Activated CD4-positive, alpha-beta T cell treated with anti-CD3 and anti-CD28 coated beads, Interleukin-2, amount 10 ng/mL, durations not matched to agents 24 days and 14 days (primary cell): ENCODE measurements at places on chromosomes 5 and 9. TPM values are rescaled to one million over a fixed set of nuclear protein-coding genes. Genes with fewer than 3 reads are reported as not detected.

DNA sequence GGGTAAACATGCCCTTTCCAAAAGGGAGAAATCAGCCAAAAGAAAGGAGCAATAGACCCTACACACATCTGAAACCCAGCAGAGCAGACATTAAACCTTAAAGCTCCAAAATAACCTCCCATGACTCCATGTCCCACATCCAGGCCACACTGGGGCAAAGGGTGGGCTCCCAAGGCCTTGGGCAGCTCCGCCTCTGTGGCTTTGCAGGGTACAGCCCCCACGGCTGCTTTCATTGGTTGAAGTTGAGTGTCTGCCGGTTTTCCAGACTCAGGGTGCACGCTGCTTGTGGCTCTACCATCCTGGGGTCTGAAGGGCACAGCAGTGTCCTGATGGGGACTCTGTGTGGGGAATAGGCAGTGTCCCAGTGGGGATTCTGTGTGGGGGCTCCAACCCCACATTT, 146.5 kb downstream of the ZDHHC21 start:
- no peak overlapping the region for H3K4me3 ChIP-seq
- H3K36me3 ChIP-seq: no peaks in the 10 kb centered on the region
- DNase-seq: no peak
- no peaks in the 10 kb centered on the region for H3K4me1 ChIP-seq
- peaks cover 2% of the 10 kb centered on the region for H3K27me3 ChIP-seq

DNA sequence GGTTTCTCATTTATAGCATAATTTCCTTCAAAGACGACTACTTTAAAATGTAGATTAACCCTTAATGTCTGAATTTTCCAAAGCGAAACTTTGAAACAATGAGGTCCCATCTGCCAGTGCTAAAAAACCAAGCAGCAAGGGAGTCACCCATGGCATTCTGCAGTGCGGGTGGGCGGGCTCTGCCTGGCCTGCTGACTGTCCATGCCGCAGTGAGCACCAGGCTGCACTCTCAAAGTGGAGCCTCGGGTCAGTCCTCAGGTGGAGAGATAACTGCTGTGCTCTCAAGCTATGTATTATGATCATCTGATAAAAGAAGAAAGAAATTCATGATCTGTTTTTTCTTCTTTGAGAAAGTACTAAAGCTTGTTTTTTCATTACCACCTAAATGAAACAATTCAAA, 581.6 kb downstream of the CETN3 start:
- no peaks in the 10 kb centered on the region for H3K27me3 ChIP-seq
- no peak overlapping the region for H3K4me3 ChIP-seq
- no peaks in the 10 kb centered on the region for H3K36me3 ChIP-seq
- H3K27ac ChIP-seq: no peak overlapping the region
- DNase-seq: no peak

GRCh38 chr9:78479441-78479840, 182.5 kb downstream of the PSAT1 start:
- no peaks in the 10 kb centered on the region for H3K27me3 ChIP-seq
- H3K36me3 ChIP-seq: no peaks in the 10 kb centered on the region
- H3K4me3 ChIP-seq: no peak overlapping the region
- no peak for DNase-seq
- no peaks in the 10 kb centered on the region for H3K4me1 ChIP-seq
- H3K27ac ChIP-seq: no peak overlapping the region

FLT4 gene
- total RNA-seq: 1.7 and 2.0 TPM in 2 replicates

DNA sequence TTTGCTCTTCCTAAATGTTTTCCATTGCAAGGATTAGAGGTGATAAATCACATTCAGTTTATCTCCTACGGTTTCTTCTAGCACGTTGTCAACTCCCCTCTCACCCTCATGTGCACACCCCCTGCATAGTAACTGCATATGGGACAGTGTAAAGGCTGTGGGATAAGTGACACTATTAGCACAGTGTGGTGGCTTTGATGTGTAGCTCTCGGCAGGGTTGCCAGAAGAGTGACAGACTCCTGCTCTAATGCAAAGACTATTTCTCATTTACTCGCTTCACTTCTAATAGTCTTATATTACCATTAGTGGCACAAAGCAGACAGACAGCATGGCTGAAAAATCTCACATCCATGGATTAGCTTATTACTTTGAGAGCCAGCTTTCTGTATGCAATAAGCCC, 454.6 kb downstream of the CETN3 start:
- no peaks in the 10 kb centered on the region for H3K4me1 ChIP-seq
- H3K4me3 ChIP-seq: no peak overlapping the region
- no peak for DNase-seq
- H3K27ac ChIP-seq: no peak overlapping the region

DNA sequence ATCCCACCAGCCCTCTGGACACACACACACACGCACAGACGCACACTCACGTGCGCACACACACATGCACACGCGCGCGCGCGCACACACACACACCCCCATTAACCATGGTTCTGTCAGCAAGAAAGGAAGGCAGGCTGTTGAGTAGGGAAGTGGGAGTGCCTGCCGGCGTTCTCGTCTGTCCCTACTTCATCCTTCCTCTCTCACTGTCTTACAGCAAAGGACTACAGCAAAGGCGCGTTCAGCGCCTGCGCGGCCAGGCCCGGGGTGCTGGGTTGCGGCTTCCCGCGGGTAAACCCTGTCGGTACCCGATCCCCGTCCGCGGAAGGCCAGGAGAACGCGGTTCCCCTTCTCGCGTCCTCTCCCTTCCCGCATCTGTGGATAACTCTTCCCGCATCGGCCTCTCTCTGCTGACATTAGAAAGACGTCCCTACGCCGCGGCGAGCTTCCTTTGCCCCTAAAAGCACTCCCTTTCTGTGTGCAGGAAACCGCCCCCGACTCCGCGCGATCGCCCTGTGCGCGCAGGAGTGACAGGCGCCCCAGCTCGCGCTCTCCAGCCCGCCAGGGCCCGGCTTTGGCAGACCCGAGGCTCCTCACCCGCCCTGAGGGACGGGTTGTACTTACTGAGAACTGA, 219.2 kb downstream of the AGTPBP1 start:
- H3K4me1 ChIP-seq: peaks cover 9% of the 10 kb centered on the region
- peaks cover 40% of the 10 kb centered on the region for H3K27me3 ChIP-seq
- H3K4me3 ChIP-seq: peak overlapping the region; percentile 78
- peak; percentile 73 for DNase-seq
- no peak overlapping the region for H3K27ac ChIP-seq
- H3K36me3 ChIP-seq: no peaks in the 10 kb centered on the region

GRCh38 chr9:107480386-107480789, 9.2 kb downstream of the KLF4 start:
- no peaks in the 10 kb centered on the region for H3K4me1 ChIP-seq
- DNase-seq: no peak
- no peak overlapping the region for H3K27ac ChIP-seq
- H3K27me3 ChIP-seq: peaks cover 16% of the 10 kb centered on the region
- H3K4me3 ChIP-seq: no peak overlapping the region

BAAT gene
- 0.07 TPM in 1 of 2 replicates, not detected in the other for total RNA-seq

DNA sequence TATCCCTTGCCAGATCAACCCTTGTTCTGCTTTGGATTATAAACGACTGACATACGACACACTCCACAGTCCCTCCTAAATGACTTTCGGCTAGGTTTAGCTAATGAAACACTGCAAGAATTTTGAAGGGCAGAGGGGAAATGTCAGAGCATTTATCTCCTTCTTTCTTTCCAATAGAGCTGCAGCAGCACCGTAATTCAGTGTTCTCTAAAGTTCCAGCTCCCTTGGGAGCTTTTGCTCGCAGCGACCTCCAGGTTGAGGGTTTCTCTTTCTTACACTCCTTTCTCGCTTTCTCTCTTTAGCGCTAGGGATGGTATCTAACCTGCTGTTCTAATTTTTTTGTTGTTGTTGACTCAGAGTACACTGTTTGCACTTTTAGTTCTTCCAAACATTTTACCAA, 467.1 kb upstream of the ST8SIA4 start:
- no peaks in the 10 kb centered on the region for H3K27me3 ChIP-seq
- no peaks in the 10 kb centered on the region for H3K36me3 ChIP-seq
- H3K27ac ChIP-seq: no peak overlapping the region
- no peak overlapping the region for H3K4me3 ChIP-seq
- no peak for DNase-seq
- no peaks in the 10 kb centered on the region for H3K4me1 ChIP-seq

FGF1 gene
- total RNA-seq: not detected in 2 replicates

TRAF1 gene
- total RNA-seq: 164 and 166 TPM in 2 replicates

CDC20B gene
- total RNA-seq: not detected in 2 replicates

DNA sequence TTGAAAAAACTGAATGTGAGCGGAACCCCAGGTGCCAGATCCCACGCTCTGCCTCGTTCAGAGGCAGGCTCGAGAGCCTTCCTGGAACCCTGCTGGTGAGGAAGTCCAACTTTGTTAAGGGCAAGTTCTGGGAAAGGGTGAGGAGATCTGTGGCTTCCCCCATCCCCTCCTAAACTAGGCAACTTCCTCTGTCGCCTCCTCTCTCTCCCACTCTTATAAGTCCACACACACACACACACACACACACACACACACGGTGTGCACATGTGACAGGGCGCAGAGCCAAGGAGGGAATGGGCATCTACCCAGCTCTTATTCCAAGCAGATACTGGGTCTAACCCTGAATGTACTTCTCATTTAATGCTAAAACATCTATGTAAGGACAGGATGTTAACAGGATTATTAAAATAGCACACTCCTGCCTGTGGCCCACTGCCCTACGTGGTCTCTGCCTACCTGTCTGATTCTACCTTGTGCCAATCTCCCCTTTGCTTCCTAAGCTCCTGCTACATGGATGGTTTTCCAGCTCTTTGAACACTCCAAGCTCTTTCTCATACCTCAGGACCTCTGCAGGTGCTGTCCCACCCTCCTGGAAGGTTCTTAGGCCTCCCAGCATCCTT, 72.4 kb upstream of the FBXW11 start:
- peaks cover 75% of the 10 kb centered on the region for H3K36me3 ChIP-seq
- no peak for DNase-seq
- peaks cover 25% of the 10 kb centered on the region for H3K4me1 ChIP-seq
- H3K27me3 ChIP-seq: no peaks in the 10 kb centered on the region
- H3K4me3 ChIP-seq: peak overlapping the region; percentile 52
- peak overlapping the region; percentile 85 for H3K27ac ChIP-seq

GRCh38 chr5:75623846-75624245, 12.6 kb downstream of the ANKDD1B start:
- H3K4me1 ChIP-seq: no peaks in the 10 kb centered on the region
- H3K27me3 ChIP-seq: no peaks in the 10 kb centered on the region
- no peak for DNase-seq
- H3K4me3 ChIP-seq: no peak overlapping the region

GRCh38 chr5:8123559-8123958, 254.6 kb downstream of the MTRR start:
- H3K36me3 ChIP-seq: no peaks in the 10 kb centered on the region
- no peaks in the 10 kb centered on the region for H3K4me1 ChIP-seq
- DNase-seq: no peak
- H3K27me3 ChIP-seq: no peaks in the 10 kb centered on the region
- H3K4me3 ChIP-seq: no peak overlapping the region

SLC9A3 gene
- 3.0 and 3.3 TPM in 2 replicates for total RNA-seq

DNA sequence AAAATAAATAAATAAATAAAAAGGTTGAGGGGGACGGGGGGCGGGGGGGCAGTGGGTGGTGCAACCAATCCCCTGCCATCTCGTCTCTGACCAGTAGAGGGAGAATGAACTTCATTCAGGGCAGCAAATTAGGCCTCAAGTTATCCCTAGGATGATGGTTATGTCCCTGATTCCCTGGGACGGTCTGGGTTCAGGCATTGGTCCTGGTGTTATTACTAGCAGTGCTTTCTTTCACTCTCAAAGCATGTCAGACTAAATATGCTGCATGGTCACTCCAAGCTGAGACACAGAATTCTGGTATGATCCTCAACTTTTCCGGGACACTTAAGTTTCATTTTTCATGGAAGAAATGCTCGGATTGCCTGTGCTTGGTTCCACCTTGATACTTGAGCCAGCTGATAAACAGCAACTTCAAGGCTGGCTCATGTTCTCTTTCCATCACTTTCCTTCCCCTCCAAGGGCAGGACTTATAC, 59.4 kb downstream of the DAP start:
- DNase-seq: peak; percentile 75
- H3K4me1 ChIP-seq: peaks cover 26% of the 10 kb centered on the region

DNA sequence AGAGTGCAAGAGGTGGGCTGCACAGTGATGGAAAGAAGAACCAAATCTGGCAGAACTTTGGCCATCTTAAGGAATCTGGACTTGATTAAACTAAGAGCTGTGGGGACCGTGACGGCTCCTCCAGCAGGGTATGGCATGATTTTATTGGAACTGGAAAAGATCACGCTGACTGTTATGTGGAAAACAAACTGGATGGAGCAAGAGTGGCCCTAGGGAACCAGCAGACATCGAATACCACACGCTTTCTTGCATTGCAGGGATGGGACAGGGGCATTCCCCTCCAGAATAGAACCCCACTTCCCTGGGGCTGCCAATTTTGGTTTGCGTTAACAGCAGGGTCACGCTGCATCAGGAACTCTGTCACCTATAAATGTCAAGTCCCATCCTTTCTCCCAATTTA, 38.8 kb downstream of the INSYN2B start:
- no peak for DNase-seq
- H3K27me3 ChIP-seq: no peaks in the 10 kb centered on the region
- peaks cover 7% of the 10 kb centered on the region for H3K36me3 ChIP-seq
- no peak overlapping the region for H3K4me3 ChIP-seq

FOXD4L6 gene
- not detected in 2 replicates for total RNA-seq

DNA sequence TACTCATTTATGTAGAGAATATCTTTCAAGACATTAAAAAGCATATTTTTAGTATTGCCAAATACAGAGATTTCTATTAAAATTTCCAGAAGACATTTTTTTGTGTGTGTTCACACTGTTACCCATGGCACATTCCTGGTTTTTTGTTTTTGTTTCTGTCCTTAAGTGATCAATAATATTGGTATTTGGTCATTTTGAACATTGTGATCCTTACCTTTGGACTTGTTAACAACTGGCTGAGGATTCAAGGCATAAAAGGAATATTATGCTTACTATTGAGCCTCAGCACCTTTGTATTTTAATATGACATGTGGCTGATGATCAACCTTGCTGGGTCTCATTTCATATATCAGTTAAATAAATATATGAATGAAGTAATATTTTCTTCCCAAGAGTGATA, 41.9 kb downstream of the ITGA1 start:
- H3K27me3 ChIP-seq: no peaks in the 10 kb centered on the region
- H3K27ac ChIP-seq: no peak overlapping the region
- H3K36me3 ChIP-seq: no peaks in the 10 kb centered on the region
- DNase-seq: no peak
- H3K4me3 ChIP-seq: no peak overlapping the region
- peaks cover 10% of the 10 kb centered on the region for H3K4me1 ChIP-seq

- H3K27ac ChIP-seq: no peak overlapping the region
- H3K36me3 ChIP-seq: no peaks in the 10 kb centered on the region
- no peak overlapping the region for H3K4me3 ChIP-seq
- no peak for DNase-seq
- peaks cover 33% of the 10 kb centered on the region for H3K27me3 ChIP-seq
These were observed 7.9 kb upstream of the RIMOC1 start for GRCh38 chr5:41896230-41896629.

GRCh38 chr9:36820392-36820861, 213.6 kb downstream of the PAX5 start:
- peaks cover 26% of the 10 kb centered on the region for H3K27me3 ChIP-seq
- DNase-seq: no peak
- no peaks in the 10 kb centered on the region for H3K4me1 ChIP-seq
- H3K4me3 ChIP-seq: no peak overlapping the region

PCDHGB3 gene
- total RNA-seq: 0.40 and 0.49 TPM in 2 replicates

WDR31 gene
- 2.2 and 2.7 TPM in 2 replicates for total RNA-seq

- no peaks in the 10 kb centered on the region for H3K36me3 ChIP-seq
- H3K27me3 ChIP-seq: no peaks in the 10 kb centered on the region
- H3K4me3 ChIP-seq: no peak overlapping the region
- H3K27ac ChIP-seq: no peak overlapping the region
These were observed 189.0 kb upstream of the PANK3 start for GRCh38 chr5:168768172-168768571.

GRCh38 chr5:157463621-157464518, 3.9 kb downstream of the NIPAL4 start:
- peaks cover 40% of the 10 kb centered on the region for H3K4me1 ChIP-seq
- DNase-seq: no peak
- H3K4me3 ChIP-seq: peak overlapping the region; percentile 0
- H3K27ac ChIP-seq: peak overlapping the region; percentile 80
- H3K36me3 ChIP-seq: peaks cover 30% of the 10 kb centered on the region
